ENCODE measurements at places on chromosomes 1 and 21.

DNA sequence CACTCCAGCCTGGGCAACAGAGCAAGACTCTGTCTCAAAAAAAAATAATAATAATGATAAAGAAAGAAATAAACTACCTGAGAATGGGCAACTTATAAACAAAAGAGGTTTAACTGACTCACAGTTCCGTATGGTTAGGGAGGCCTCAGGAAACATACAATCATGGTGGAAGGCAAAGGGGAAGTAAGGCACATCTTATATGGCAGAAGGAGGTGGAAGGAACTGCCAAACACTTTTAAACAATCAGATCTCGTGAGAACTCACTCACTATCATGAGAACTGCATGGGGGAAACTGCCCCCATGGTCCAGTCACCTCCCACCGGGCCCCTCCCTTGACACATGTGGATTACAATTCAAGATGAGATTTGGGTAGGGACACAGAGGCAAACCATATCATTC lies 6.3 kb upstream of the EGLN1 start:
- DNase-seq: no peak

DNA sequence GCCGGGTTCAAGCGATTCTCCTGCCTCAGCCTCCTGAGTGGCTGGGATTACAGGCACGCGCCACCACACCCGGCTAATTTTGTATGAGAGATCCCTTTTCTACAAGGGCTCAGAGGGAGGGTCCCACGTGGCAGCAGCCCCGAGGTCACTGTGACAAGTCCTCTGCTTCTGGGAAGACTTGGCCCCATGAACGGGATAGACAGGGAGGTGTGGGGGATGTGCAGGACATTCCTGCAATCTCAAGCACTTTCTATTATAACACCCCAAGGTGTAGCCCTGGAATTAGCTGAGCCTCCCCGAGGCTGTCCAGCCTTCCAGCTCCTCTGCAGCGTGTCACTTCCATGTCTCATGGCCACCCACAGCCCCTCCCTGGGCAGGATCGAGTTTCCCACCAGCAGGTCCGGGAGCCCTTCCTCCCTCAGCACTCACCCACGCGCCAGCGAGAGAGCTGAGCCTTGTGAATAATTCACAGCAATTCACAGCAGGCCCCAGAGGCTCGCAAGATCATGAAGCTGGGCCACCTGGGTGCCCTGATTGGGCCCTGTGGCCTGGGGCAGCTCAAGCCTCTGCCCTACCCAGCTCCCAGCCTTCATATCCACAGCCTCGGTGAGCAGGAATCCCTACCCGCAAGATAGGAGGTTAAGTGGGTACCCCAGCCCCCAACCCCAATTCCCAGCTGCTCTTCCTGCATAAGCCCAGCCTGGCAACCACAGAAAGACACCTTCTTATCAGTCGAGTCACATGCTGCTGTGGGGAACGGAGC lies 22.8 kb upstream of the RNU1-4 start:
- DNase-seq: no peak

DNA sequence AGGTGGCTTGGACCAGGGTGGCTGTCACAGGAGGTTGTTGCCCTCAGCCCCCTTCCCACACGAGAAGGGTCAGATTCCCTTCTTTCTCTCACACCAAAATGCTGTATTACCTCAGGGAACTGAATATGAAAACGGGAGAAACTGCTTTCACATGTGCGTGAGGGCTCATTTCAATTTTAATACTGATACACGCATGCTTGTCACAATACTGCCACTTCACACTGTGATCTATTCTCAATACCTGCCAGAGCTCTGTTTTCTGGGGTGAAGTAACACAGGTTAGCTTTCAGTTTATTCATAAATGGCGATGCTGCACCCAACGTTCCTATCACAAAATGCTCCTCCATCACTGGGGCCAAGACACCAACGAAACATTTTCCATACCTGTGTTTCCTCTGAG lies 181.8 kb downstream of the APP start:
- DNase-seq: no peak

- no peak for DNase-seq
Observed at GRCh38 chr1:219179293-219179692, 5.6 kb downstream of the LYPLAL1 start.

DNA sequence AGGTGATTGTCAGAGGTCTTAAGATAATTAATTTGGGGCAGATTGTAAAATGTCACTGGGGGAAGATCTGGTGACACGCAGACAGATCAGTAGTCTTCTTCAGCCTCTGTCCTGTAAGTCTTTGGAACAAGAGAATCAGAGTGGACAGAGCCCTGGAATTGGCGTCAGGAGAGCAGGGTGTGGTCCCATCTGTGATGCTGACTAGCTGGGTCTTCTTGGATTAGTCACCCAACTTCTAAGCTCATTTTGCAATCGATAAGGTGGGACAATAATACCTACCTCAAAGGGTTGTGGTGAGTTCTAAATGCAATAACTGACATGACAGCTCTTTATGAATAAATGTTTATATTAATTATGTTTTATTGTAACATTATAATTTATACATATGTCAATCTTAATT lies 4.8 kb downstream of the FASLG start:
- no peak for DNase-seq

- DNase-seq: no peak
Observed at GRCh38 chr1:230153641-230154296, 86.7 kb downstream of the GALNT2 start.

- no peak for DNase-seq
Observed at GRCh38 chr1:232355162-232356006, 274.5 kb downstream of the SIPA1L2 start.

DNA sequence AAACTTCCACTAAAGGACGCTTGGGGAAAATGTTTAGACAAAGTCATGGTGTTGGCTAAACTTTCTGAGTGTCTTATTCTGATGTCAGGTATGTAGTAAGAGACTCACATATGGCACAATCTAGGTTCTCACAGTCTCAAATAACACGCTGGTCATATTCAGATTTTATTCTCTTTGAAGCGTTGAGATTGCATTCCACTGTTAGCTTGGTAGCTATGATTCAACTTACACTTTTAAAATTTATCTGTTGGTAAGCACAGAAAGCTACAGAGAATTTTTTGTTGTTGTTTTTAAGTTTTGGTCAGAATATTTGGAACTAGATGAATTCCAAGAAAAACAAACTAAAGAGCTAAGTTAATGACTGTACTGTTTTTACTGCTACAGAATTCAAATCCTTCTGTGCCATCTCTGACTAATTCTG lies 126.7 kb downstream of the PRRX1 start:
- DNase-seq: no peak

DNA sequence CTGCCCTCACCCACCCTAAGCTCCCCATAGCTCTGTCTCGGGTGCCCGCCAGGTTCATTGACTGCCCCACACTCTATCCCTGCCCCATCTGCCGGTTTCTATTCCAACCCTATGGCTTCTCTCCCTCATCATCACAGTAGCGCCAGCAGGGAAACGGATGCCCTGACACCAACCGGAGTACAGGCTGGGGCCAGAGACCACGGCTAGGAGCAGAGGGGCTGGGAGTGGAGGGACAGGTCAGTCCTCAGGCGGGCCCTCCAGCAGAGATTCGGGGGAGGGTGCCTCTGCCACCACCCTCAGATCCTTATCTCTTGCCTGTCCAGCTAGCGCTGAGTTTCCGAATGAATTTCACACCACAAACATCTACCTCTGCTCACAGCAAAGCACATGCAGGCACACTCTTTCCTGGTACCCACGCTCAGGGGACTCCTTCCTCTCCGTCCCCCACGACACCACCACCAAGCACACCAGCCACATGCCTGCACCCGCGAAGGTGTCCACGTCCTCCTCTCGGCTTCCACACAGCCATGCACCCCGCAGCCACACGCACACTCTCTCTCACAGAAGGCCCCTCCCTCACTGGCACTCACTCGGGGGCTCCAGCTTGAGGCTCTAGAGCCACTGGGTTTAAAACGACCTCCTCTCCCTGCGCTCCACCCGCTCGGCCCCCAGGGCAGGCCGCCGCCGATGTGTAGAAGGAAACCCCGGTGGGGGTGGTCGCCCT lies 7.2 kb downstream of the TAL1 start:
- DNase-seq: no peak

- DNase-seq: no peak
Observed at GRCh38 chr1:4700801-4701200, 46.4 kb downstream of the AJAP1 start.

DNA sequence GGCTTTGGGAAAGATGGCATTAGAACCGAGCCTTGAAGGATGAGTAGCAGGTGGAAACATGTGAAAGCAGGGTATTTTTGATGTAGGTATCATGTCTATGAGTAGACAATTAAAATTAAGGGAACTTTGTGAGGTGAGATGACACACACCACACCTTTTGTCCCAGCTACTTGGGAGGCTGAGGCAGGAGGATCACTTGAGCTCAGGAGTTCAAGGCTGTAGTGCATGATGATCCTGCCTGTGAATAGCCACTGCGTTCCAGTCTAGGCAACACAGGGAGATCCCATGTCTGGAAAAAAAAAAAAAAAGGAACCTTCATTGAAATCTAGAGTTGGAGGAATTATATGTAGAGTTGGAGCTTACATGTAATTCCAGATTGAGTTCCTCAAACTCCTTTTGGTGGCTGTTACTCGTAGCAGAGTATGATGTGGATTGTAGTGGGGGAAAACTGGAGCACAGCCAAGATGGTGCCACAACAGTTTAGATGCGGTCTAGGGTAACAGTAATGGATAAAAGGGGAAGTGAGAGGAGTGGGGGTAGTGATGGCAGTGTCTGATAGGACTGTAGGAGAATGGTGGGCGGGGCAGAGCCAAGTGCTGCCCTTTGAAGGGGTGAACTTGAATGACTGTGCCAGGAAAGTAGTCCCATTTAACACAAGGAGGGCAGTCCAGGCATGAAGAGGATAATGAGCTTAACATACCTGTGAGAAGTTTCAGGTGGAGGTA lies 17.4 kb downstream of the AK4 start:
- no peak for DNase-seq

- no peak for DNase-seq
Observed at GRCh38 chr1:108055387-108055786, 90.4 kb upstream of the VAV3 start.

GRCh38 chr21:35609263-35609662 lies 451.1 kb downstream of the SETD4 start:
- no peak for DNase-seq

GRCh38 chr1:114677691-114678090 lies 7.8 kb upstream of the DENND2C start:
- no peak for DNase-seq

DNA sequence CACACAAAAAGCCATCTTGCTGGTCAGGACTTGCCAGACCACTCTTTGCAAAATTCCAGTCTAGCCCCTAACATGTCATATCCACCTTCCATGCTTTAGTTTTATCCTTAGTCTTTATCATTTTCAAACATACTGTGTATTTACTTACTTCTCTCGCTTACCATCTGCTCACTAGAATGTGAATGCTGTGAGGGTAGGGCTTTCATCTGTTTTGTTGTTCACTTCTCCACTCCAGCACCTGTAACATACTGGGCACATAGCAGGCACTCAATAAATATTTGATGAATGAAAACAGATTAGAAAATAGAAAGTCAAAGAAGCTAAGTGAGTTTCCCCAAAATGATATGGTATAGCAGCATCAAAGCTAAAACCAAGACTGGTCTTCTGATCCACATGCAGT lies 79.9 kb downstream of the OLFML2B start:
- no peak for DNase-seq

DNA sequence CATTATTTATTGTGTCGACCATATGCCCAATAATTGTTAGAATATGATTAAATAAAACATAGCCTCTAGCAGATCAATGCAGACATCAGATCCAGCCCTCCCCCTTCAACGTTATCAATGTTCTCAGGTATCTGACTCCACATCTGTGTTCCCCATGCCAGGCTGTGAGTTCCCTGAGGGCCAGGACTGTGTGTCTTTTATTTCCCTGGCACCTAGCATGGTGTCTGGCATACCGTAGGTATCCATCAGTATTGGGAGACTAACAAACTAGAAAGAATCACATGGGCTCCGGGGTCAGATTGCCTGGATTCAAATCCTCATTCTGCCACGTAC lies 48.3 kb downstream of the SDC3 start:
- DNase-seq: no peak

GRCh38 chr1:58409890-58410289 lies 136.6 kb downstream of the OMA1 start:
- DNase-seq: no peak

- DNase-seq: no peak
Observed at GRCh38 chr1:30384286-30385245, 338.8 kb downstream of the MATN1 start.

- no peak for DNase-seq
Observed at GRCh38 chr1:226638608-226639007, 90.0 kb downstream of the STUM start.

DNA sequence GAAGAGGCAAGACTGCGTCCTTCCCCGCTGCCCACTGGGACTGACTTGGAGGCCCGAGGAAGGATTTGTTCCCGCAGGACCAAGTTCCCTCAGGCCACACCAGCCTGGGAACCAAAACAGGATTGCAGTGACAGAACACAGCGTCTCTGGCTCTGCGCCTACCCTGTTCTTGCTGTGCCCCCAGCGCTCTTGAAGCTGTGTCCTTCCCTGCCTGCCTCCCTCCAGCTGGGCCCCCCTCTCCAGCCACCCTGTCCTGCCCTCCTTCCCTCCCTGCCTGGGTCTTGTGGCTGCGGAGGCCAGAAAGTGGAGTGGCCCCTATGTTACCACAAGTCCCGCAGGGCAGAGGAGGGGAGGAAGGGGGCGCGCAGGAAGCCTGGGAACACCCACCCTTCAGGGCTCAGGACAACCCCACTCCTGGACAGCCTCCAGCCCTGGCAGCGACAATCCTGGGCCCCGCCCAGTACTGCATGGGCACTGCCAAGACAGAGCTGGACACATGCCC lies 164.9 kb downstream of the DYRK1A start:
- no peak for DNase-seq

DNA sequence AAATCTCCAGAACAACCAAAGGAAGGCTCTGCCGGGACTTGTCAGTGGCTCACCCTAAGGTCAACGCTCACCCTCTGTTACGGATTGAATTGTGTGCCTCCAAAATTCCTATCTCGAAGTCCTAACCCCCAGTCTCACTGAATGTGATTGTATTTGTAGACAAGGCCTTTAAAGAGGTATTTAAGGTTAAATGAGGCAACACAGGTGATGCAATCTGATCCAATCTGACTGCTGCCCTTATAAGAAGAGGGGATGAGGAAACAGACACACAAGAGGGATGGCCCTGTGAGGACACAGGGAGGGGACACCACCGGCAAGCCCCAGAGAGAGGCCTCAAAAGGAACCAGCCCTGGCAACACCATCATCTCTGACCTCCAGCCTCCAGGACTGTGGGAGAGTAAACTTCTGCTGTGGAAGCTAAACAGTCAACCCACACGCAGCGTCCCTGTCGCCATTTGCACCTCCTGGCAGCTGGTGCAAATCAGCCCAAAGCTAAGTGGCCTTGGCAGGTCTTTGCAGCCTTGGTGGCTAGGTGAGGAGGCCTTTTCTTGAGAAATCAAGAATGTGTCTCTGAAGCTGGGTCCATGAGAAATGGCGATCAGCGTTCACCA lies 24.2 kb downstream of the UBASH3A start:
- DNase-seq: no peak

DNA sequence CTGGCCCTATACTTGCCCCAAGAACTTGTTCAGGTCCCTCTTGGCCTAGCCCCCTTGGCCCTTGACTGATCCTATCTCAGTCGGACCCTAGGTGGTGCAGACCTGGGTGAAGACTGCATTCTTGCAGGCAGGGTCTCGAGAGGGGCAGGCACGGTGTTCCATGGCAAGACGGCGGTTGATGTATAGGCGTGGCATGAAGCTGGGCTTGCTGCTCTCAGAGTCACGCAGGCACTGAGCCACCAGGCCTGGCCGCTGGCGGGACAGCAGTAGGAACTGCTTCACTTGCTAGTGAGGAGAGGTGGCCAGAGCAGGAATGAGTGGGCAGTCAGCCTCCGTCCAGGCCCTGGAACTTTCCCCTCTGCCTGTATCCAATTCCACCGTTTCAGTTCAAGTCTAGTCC lies 3.8 kb downstream of the HECTD3 start:
- no peak for DNase-seq

- no peak for DNase-seq
Observed at GRCh38 chr21:42490720-42491119, 5.3 kb downstream of the RSPH1 start.

Measured in NCI-H524 treated with DMSO at 0.1 percent for 48 hours (cell line).